Stimulated activated CD8-positive, alpha-beta memory T cell treated with anti-CD3 and anti-CD28 coated beads, Interleukin-4, amount 100 ng/mL, for 1 hour (primary cell): ENCODE measurements at places on chromosomes 2 and 18.

GRCh38 chr2:51693640-51694039 is 661.7 kb upstream of the NRXN1 start:
- DNase-seq = no peak

- no peak for DNase-seq
Observed at GRCh38 chr18:697012-697411, 15.4 kb downstream of the ENOSF1 start.

GRCh38 chr2:54492335-54492734 is 36.2 kb downstream of the SPTBN1 start:
- no peak for DNase-seq

GRCh38 chr18:56775701-56776100 is 124.5 kb downstream of the WDR7 start:
- DNase-seq = no peak

GRCh38 chr2:1450915-1451314 is 37.7 kb downstream of the TPO start:
- DNase-seq = no peak

DNA sequence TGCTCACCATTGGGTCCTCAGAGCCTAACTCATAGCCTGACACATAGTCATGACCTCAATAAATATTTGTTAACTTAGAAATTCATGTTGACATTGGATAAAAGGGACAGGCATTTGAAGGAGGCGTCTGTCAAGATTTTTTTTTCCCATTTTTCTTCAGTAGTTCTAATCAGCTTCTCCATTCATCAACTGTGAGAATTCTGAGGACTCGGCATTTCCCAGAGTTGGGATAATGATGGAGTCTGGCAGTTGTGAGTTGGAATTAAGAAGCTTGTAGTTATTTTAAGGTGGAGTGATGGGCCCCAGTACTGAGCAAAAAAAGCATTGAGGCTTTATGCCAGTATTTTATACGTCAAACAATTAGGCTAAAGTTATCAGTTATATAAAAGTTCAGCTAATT is 4.6 kb downstream of the SPATS2L start:
- no peak for DNase-seq
